ENCODE measurements at places on chromosomes 5 and 9.

- no peak for DNase-seq
Observed at GRCh38 chr9:124369231-124369797, 45.9 kb downstream of the PSMB7 start.

- DNase-seq, result no peak
Observed at GRCh38 chr9:16358751-16359150, 511.7 kb downstream of the BNC2 start.

DNA sequence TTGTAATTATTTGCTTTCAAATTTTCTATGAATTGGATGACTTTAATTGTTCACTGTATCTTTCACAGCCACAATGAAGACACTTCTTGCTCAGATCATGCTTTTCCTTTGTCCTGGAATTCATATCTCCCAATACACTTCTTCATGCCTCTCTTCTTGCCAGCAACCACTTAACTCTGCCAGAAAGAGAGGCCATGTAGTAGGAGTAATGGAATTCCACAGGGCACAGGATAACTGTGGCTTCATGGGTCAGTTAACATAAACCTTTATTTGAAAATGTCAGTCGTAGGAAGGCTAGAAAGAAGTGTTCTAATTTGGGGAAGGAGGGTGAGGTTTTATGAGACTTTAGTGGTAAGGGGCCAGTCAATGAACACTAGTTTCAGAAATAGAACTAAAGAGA is 190.3 kb downstream of the TMEM167A start:
- DNase-seq, result no peak

DNA sequence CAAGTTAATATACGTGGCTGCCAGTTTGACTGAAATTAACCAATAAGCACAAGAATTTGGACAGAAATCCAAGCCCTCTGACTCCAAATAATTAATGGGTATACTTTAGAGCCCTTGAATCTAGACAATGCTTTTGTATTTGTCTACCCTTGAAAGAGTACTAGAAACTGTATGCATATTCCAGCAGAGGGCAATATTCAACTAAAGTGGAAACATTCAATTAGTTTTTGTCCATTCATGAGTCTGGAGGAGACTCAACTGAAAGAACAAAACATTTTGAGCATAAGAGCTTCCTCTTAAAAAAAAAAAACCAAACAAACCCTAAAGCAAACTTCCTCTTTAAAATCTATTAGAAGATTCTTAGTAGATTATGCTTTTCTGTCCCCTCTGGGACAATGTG is 157.8 kb downstream of the ARHGEF28 start:
- no peak for DNase-seq

DNA sequence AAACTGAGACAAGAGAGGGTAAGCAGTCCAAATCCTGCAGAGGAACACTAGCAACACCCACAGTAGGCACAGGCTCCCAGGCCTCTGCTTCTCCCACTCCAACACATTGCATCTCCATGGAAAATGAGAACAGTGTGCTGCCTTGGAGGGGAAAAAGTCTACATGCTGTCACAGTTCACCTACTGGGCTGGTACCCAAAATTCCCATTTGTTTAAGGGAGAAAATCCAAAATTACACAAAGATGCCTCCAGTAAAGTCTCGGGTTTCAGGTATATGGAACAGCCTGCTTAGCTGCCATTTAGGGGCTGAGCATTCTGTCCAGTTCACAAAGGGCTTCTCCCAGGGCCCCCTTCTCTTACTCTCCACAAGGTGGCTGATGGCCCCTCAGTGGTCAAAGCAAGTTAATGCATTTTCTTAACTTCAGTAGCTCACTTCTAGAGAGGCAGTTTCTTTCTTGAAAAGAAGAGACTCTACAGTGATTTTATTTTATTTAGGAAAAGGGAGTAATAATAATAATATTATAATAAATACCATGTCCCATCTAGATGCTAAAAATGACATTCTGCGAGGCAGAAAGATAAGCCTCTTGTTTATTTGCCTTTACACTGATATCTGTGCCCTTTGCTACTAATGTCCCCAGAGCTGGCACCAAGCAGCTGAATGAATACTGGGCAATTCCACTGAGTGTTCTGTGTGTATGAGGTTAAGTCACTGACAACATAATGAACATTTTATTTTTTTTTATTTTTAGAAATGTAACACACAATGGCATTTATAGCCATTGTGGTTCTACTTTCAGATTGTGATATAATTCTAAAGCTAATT is 89.4 kb downstream of the RGS7BP start:
- no peak for DNase-seq
